Activated CD8-positive, alpha-beta memory T cell treated with anti-CD3 and anti-CD28 coated beads for 48 hours (primary cell): ENCODE measurements at places on chromosomes 5 and 9.

- DNase-seq: no peak
These were observed 25.0 kb downstream of the CEP120 start for GRCh38 chr5:123398058-123398733.

GRCh38 chr9:115117999-115118878 is at the start of gene TNC:
TNC (minus strand) TSS chr9:115118157; CDS start chr9:115091018, 27,139 bp downstream.
- DNase-seq: no peak

GRCh38 chr9:137799630-137799983 is 78.0 kb upstream of the CACNA1B start:
- DNase-seq: no peak

GRCh38 chr9:126999315-127000068 is 84.9 kb downstream of the RALGPS1 start:
- no peak for DNase-seq

DNA sequence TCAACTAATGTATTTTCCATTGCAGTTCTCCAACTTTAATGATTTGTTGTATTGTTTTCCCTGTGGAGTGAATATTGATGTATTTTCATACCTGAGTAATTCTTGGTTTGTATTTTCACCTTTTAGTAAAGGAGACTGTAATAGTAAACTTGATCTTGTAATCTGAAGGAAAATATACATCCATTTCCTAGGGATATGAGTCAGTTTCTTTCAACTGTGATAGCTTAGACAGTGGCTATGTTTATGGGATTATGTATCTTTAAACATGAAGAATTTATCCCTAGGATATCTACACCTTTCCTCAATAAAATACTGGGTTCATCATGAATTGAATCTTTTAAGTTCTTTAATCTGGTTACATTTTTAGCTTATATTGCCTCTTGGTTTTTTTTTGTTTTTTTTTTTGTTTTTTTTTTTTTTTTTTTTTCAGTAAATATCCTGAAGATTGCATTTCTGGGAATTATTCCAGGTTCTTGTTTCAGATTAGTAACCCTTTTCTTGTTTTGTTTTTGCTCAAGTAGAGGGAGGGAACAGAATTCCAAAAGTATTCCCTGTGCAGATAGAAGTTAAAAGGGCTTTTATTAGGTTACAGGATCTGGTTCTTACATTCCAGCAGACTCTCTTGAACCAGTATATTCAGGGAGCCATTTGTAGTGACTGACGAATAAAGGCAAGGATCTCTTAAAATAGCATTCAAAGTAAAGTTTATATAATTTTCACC is 7.1 kb downstream of the WDR36 start:
- no peak for DNase-seq

DNA sequence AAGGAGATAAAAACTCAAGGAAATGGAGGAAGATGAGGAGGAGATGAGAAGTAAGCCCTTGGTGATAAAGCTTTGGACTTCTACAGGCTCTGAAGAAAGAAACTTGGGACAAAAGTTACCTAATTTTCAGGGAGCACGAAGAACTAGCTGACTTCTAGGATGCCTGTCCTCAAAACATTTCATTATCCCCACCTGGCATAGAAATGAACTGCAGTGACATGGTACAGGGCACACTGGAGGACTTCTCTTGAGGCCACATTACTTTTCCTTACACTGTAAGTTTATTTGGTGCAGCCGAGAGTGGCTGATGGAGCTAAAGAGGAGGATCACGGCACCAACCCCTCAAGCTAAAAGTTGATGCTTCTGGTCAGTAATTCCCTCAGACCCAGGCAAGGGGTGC is 269.5 kb upstream of the MSX2 start:
- no peak for DNase-seq
